T-helper 1 cell (primary cell): ENCODE measurements at places on chromosomes 3 and 15.

DNA sequence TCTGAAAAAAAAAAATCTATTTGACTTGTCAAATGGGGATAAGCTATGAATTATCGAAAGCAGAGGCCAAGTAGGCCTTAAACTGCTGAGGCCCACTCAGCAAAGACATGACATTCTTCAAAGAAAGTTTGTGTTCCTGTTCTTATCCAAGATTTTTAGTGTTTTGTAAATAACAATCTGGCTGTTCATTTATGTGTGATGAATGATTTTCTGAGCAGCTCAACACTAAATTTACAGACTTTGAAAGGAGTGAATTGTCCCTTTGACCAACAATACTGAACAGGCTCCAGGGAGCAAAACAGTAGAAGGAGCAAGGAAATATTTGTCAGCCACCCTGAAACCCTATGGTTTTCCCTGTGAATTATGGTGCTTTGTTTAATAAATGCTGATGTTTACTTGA, 512.6 kb upstream of the NAALADL2 start:
- no peak for DNase-seq

DNA sequence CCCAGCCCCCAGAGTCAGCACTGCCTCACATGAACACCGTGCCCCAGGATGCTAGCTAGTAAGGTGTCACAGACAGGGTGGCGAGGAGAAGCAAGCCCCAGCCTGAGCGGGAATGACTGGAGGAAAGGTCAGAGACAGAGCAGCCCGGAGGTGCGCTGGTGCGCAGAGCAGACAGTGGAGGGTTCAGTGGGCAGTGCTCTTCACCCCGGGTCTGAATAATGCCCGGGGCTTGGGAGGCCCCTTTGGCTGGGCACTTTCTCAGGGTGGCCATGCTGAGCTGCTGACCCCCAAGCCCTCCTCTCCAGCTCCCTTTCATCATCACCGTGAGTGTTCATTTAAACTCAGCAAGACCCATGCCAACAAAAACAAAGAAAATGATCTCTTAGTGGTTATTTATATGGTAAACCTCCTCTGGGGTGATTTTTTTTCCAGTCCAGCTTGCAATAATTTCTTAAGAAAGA, 110.8 kb downstream of the VGLL4 start:
- no peak for DNase-seq

DNA sequence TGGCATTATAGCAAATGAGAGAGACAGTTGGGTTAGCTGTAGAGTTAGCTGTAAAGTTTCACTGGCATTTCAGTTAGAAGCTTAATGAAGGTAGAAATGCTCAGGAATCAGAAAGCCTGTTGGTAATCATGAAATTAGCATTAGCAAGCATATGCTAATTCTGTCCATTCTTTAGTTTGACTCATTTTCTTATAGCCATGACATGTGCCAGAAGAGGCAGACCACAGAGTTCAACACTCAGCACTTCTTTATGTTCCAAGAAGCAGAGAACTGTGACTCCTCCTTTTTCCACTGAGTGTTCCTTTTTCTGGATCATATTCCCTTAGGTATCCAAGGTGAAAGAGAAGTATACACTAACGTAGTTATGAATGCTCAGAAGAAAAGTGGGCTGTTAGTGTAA, 276.2 kb upstream of the SGO1 start:
- DNase-seq: no peak

GRCh38 chr3:32699429-32699828, 14.4 kb downstream of the CNOT10 start:
- no peak for DNase-seq

DNA sequence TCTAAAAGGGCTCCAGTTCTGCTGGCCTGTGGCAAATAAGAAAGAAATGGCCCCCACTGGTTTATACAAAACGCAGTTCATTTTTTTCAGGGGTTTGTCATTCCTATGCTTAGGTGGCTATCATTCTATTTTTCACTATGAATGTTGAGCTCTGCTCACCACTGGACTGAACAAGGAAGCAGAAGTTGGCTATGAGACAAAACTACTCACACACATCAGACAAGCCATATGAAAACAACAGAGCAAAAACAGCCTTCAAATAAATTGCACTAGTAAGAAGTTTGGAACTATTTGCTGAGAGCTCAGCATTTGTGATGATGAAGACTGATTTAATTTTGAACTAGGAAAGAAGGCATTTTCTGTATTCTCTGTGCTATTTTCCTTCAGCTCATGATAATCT, 328.5 kb downstream of the MECOM start:
- DNase-seq: no peak

- no peak for DNase-seq
These were observed 1.7 kb upstream of the RARB start for GRCh38 chr3:25426408-25426807.

GRCh38 chr15:29712149-29712885, 110.0 kb downstream of the TJP1 start:
- DNase-seq: no peak

- DNase-seq: no peak
These were observed 81.3 kb downstream of the CHL1 start for GRCh38 chr3:277873-278272.

DNA sequence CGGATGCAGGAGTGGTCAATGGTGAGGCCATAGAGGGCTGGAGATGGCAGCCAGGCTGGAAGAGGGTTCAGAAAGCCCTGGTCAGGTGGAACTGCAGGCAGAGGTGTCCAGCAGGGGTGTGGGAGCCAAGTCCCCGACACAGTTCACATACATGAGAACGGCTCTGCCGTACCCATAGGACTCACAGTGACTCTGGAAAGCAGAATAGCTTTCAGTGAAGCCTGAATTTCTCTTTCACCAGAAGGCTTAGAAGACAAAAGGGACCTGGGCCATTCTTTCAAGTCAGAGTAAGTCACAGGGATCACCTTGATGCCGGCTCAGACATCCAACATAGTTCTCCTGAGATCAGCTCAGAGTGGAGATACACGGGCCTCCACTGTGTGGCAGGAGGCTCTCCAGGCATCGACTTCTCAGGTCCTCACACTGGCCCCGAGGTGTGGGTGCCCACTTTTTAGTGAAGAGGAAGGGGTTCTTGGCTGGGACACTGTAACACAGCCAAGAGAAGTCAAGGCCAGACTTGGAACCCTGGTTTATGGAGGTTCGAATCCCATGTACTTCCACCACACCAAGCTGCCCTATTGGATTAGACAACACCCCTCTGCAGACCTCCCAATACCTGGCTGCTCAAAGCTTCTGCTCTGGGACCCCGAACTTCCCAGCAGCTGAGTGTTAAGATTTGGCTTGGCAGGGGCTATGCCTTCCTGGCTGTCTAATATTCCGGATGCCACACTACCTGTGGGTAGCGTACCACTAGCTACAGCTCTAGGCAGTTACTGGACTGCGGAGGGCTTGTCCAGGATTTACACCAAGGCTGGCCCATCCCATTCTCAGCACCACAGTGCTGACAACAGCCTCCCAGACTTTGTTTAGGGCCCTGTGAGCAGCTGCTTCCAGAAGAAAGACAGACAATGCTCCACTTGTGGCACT, 40.4 kb upstream of the RAB6B start:
- no peak for DNase-seq

DNA sequence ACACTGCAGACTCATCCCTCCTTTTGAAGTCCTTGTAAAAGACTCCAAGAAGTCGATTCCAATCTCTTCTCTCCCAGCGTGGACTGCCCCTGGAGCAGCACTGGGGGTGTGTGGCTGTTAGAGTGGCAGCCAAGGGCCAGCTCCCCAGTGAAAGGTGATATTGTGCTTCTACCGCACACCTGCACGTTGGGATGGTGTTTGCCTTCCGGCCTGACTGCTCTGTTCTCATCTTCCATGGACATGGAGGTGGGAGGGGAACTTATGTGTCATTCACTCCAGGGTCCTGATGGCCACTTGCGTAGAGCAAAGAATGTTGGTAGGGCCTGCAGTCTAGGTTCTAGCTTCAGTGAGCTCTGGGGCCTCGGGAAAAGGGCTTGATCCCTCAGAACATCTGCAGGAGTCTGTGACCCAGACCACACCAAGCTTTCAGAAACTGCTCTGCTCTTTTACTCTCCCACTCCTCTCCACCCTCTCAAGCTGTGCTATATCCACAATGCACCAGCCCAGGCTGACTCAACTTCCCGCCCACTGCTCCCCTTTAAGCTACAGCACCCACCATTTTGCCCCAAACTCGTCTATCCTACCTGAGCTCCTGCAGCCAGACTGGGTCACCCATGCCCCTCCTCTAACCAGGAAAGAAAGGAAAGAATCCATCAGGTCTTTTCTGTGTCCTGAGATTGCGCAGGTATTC, 31.3 kb downstream of the LIPC start:
- DNase-seq: no peak

GRCh38 chr15:57861034-57861638, 154.6 kb downstream of the POLR2M start:
- no peak for DNase-seq

DNA sequence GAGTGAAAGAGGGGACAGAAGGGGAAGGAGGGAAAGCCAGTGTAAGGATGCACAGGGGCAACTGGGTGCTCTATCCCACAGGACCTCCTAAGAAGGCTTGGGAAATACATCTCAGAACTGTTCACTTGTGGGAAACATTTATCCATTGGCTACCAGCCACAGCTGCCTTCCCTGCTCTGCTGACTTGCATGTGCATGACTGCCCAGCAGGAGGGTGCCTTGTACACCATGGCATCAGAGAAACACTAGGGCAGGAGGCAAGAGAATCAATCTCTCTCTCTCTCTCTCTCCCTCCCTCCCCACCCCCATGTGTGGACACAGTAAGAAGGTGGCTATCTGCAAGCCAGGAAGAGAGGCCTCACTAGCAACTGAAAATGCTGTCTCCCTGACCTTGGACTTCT, 62.9 kb upstream of the ZBTB38 start:
- DNase-seq: no peak

DNA sequence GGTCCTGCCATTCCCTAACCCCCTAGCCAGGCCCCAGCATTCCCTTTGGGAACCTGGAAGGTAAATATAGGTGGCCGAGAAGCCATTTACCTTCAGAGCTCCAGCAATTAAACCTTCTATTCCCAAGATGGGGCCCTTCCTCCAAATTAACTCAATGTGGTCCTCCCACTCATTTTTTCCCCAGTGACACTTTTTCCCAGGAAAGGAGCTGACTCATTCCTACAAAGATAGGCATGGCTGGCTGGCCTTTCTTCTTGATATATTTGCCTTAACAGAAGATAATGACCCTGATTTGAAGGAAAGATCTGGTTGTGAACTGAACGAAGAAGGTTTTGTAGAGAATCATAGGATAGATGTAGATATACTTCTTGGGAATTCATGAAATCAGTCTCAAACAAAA, 279.0 kb upstream of the VEPH1 start:
- DNase-seq: no peak

DNA sequence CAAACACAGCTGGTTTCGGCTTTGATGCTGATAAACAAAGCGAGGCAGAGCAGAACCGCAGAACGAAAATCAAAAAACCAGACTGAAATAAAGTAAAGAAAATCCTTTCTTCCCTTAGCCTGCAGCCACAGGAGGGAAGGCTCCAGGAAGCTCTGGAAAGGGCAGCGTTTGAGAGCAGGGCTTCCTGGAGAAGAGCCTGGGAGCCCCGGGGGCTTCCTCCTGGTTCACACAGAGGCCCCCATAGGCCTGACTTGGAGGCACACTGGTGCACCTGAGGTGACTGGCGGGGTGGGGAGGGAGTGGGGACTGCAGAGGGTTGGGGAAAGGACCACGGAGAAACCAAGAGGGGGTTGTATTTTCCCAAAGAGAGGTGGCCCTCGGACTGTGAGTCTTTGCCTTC, 98.8 kb upstream of the WNT5A start:
- DNase-seq: no peak

DNA sequence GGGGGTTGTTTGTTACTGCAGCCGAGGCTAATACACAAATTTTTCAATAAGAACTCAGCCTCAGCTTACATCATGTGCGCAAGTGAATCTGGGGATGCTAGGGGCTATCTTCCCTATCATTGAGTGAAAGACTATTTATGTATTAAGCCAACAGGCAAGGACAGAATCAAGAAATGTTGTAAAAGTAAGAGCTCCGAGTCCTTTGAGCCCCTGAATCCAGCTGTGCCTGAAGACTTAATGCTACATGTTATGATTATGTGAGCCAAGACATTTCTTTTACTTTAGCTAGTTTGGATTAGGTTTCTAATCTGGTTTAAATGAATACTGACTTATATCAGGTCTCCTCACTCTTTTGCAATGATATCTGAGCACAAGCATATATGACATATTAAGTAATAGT, 782.9 kb upstream of the CFAP20DC start:
- no peak for DNase-seq

DNA sequence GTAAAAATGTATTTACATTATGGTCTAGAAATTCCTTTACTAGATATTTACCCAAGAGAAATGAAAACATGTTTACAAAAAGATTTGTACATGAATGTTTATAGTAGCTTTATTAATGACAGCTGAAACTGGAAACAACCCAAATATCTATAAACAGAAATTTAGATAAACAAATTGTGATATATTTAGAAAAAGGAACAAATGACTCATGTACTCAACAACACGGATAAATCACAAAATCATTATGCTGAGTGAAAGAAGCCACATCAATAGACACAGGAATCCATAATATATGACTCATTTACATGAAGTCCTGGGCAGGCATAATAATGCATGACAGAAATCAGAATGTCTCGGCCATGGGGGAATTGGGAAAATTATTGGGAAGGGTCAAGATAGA, 1020.2 kb downstream of the SQOR start:
- no peak for DNase-seq

GRCh38 chr15:63387748-63388493, 6.3 kb upstream of the CA12 start:
- no peak for DNase-seq

GRCh38 chr3:20890111-20890519, 704.1 kb upstream of the SGO1 start:
- DNase-seq: no peak
